ENCODE measurements at places on chromosomes 5 and 9.

DNA sequence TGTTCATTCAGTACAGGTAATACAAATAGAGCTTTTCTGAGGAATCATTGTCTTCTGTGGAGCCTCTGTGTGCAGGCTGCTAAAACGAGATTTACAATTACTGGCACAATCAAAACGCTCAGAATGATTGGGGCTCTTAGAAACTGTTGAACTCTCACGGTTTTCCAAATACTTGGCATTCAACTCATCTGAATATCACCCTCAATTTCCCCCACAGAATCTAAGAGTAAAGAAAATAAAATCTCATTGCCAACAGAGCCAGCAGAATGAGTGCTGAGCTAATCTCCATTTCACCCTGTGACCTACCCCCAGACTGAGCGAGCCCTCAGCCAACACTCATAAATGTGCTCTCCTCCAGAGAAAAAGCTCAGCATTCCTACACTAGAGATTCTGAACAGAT lies 35.3 kb upstream of the TMED7 start:
- no peak for DNase-seq

DNA sequence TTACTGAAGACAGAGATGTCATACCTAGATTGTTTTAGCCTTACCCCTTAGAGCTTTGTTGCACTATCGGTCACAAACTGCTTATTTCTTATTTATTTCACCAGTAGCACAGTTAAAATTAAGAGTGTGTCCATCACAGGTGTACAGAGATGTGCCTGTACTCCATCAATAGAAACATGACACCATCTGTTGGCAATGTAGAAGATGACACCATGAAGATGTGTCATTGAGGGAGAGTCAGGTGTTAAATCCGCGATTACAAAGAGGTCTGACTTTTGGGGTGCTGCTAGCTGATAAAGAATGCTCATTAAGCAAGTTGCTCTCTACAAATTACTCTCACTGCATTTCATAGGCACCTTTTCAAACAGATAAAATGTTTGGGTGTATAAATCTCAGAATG lies 164.4 kb downstream of the SMARCA2 start:
- no peak for DNase-seq

DNA sequence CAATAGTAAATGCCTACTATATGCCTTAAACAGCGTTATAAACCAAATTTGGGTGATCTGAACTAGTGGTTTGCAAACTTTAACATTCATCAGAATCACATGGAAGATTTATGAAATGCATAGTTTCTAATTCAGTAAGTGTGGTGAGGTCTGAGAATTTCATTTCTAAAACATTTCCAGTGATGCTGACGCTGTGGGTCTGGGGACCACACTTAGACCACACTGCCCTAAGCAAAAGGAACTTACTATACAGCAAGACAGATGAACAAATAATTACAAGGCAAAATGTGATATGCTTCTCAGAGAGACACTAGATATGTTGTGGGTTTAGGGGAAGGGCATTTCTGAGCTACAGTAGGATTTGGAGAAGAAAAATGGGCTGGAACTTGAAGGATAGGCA lies 72.6 kb downstream of the OXCT1 start:
- DNase-seq = no peak

DNA sequence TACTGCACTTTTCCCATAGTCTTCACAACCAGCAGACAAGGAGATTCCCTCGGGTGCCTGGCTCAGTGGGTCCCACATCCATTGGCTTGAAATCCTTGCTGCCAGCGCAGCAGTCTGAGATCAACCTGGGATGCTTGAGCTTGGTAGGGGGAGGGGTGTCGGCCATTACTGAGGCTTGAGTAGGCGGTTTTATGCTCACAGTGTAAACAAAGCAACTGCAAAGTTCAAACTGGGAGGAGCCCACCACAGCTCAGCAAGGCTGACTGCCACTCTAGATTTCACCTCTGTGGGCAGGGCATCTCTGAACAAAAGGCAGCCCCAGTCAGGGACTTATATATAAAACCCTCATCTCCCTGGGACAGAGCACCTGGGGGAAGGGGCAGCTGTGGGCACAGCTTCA lies 512.3 kb upstream of the MPDZ start:
- DNase-seq = no peak

- DNase-seq = no peak
These were observed 16.5 kb downstream of the LARS1 start for GRCh38 chr5:146165903-146166302.

DNA sequence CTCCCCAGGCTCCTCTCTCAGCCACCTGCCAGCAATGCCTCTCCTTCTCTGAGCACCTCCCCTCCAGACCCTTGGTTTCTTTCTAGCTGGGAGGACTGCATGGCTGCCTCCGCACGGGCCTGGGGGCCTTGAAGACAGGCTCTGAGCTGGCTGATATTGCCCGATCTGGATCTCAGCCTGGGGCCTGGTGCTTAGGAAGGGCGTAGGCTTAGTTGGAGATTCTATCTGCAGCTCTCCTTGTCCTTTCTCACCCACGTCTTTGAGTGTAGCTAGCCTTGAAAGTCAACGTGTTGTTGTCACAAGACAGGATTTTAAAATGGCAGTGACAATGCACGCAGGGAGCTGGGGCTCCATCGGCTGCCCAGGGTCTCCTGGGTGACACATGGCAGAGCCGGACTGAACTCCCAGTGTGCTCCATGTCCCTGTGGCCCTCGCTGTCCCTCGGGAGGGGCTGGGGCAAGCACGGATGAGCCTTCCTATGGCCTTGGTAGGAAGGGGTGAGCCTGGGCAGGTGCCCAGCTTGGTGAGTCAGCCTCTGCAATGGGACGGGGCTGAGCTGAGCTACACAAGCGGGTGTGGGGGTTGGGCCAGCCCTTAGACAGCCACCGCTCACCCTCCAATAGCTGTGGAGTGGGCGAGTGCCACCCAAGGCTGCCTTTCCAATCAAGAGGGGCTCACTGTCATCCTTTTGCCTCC lies 9.4 kb downstream of the ADAMTSL2 start:
- DNase-seq = no peak

GRCh38 chr9:136169495-136169894 lies 35.4 kb downstream of the LHX3 start:
- no peak for DNase-seq

- no peak for DNase-seq
These were observed 54.5 kb downstream of the PHF2 start for GRCh38 chr9:93630806-93631411.
